Stimulated activated CD4-positive, alpha-beta T cell treated with anti-CD3 and anti-CD28 coated beads, Interleukin-1b, Interleukin-23, amount 100 ng/mL, for 4 hours (primary cell): ENCODE measurements at places on chromosomes 11 and 22.

- no peak for DNase-seq
Observed at GRCh38 chr11:17267576-17267975, 9.0 kb upstream of the NUCB2 start.

DNA sequence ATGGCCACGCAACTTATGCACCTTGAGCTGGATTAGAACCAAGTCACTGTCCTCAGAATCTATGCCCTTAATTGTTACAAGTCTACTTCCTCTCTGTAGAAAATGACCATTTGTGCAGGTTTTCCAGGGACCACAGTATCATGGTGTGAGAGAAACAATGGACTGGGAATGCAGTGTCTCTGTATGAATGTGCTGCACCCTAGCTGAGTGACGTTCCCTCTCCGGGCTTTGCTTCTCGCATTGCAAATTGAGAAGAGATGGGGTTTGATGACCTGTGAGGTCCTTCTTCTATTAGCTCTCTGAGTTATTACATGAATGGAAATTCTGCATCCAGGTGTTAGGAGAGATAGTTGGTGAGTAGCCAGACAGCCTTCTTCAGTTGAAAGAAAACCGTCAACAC lies 1052.3 kb downstream of the NTM start:
- no peak for DNase-seq

DNA sequence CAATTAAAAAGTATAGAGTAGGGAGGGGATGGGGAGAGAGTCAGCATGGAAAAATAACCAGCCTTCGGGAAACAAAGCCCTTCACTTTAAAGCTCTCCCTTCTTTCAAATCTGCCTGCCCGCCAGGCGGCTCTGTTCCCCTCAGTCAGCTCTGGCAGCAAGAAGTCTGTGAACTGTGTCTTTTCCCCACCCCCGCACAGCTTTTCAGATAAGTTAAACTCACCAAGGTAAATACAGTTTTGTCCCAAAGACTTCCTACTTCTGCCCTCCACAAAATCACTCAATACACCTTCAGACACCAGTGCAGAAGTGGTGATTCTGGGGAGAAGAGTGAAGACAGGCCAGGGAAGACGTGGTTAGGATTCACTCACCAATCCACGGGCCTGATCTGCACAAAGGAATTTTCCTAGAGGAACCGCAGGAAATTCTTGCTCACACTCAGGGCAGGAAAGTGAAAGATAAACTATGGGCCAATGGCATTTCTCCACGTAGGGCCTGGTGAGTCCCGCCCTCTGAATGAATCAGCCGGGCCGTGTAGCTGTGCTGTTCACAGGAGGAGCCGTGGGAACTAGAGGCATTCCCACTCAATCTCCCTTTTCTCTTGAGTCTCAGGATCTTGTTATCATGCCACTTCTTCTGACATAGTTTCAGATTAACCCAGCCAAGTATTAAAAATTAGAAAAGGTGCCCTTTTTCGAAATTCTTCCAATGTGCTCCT lies at the start of gene TRIM5:
TRIM5 (minus strand) TSS at position 429 of the 717 bp plus-strand sequence. CDS start 4,897 bp downstream, outside the sequence.
- DNase-seq, result peak; percentile 58

- DNase-seq, result no peak
Observed at GRCh38 chr11:88631497-88631896, 294.0 kb upstream of the CTSC start.

- no peak for DNase-seq
Observed at GRCh38 chr11:75035911-75036565, 47.3 kb downstream of the NEU3 start.

- DNase-seq, result no peak
Observed at GRCh38 chr11:112828421-112828820, 132.8 kb upstream of the NCAM1 start.

DNA sequence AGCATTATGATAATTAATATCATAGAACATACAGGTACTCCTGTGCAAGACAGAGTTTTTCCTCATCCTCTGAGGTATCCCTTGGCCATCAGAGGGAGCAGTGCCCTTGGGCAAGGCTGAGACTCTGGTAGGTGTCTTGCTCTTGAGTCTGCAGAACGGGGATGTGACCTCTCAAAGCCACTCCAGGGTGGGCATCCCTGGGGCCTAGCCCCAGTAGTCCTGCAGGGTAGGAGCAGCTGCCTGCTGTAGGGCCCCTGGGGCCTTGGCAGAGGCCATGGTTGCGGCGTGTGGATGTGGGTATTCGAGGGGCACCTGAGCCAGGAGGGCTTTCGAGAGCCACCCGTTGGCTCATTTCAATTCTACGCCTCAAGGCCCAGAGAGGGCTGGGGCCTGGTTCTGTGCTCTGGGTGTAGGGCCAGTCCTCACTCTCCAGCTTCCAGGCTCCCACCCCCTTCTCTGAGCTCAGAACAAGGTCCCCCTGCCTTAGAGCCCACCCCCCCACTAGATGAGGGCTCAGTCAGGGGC lies 7.7 kb upstream of the OMP start:
- no peak for DNase-seq

GRCh38 chr22:33341611-33342010 lies 283.4 kb upstream of the SYN3 start:
- no peak for DNase-seq

DNA sequence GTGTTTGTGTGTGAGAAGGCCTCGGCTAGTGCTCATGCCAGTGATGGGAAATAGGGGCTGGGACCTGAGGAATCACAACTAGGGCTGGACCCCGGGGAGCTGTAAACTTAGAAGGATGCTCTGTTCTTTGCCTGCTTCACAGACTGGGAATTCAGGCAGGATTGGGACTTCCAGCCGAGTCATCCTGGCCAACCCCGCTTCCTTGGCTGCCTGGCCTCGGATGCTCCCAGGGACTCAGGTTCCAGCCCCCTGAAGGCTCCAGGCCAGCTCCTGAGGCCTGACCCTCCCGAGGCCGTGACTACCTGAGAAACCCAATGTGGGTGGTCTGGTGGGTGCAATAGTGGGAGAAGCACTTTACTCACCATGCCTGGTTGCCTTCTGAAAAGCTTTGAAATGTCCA lies 44.7 kb downstream of the IRAG1 start:
- DNase-seq, result no peak

GRCh38 chr11:72864702-72865655 lies 50.8 kb downstream of the ATG16L2 start:
- DNase-seq, result no peak

GRCh38 chr11:77204754-77205466 lies 76.9 kb downstream of the MYO7A start:
- no peak for DNase-seq

DNA sequence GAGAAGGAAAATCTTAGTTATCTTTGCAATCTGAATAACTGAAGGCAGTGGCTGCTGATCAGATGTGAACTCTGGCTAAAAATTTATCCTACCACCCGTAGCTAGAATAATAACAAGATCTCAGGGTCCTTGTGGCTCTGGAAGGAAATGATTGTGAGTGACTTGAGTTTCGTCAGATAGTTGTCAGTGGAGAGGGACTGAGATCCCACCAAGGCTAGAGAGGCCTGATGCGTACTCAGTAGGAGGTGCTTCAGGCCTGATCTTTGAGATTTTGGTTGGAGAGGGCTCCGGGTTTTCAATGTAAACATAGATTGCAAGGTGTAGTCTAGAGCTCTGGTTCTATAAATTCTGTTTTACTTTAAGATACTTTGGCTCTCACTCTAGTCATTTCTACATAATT lies 1.4 kb downstream of the MADD start:
- DNase-seq, result no peak
